ENCODE measurements at places on chromosomes 7 and 10.

DNA sequence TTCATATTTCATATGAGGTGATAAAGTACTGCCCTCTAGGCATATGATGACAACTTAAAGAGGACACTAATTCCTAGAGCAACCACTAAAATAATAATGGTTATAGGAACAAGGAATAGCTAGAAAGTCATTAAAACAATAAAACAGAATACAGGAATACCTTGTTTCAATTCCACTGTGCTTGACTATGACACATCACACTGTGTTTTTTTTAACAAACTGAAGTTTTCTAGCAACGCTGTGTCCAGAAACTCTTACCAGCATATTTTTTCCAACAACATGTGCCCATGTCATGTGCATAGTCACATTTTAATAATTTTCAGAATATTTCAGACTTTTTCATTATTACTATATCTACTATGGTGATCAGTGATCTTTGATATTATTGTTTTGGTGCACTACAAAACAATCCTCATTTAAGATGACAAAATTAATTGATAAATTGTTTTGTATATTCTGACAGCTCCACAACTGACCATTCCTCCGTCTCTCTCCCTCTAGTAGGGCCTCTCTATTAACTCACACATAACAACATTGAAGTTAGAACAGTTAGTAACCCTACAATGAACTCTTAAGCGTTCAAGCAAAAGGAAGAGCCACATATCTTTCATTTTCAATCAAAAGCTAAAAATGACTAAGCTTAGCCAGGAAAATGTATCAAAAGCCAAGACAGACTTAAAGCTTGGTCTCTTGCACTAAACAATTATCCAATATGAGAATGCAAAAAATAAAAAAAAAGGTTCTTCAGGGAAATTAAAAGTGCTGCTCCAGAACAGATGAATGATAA lies 85.8 kb downstream of the SNX13 start:
- no peak for DNase-seq

DNA sequence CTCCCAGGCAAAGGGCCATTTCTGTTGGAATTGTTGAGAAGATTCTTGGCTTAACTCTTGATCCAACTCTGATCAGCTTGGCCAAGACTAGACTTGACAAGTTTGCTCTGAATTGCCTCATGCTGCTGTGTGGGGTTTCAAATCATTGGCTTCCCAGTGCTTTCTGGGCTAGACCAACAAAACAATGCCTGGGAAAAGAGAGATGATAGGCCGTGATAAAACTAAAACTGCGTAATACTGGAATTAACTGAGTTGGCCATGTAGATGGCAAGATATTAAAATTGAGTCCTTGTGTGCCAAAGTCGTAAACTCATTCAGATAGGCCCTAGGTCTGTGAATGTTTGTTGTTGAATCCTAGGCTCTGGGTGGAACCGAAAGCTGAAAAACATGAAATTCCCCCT lies 222.6 kb downstream of the MGMT start:
- DNase-seq: no peak

DNA sequence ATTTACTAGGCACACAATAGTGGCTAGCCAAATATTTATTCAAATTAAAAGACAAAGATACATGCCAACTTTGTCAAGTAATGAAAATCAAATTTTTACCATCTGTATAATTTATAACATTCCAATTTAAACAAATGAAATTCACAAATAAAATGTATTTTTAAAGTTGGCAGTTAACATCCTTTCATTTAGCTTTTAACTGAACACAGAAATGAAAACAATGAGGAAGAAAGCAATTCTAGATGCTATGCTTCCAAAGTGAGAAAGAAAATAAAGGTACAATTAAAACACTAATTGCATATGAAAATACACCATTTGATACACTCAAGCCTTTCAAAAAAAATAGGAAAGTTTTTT lies 123.1 kb downstream of the MPP7 start:
- no peak for DNase-seq

DNA sequence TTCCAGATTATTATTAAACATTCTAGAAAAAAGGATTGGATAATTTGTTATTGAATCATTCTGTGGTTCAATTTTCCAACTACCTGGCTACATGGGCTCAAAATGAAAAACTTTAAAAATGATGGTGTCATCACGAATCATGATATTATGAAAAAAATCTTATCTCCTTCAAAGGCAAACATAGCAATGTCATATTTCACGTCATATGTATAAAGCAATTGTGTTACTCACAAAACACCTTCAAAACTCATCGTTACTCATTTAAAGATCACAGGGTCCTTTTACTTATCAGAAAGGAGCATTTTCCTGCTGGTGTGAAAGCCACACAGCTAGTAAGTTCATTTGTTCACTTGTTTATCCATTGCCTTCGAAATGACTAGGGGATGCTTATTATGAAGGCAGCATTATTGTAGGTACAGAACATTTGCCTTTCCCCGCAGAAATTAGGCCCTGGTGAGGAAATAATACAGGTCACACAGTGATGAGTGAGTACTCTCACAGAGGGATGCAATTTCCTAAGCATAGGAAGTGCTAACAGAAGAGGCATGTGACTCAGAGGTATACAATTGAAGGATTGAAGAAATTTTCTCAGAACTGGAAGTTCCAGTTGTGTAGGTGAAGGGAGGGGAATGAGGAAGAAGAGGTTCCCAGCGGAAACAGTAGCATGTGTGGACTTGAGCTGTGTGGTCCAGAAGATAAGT lies 478.7 kb downstream of the INHBA start:
- no peak for DNase-seq

DNA sequence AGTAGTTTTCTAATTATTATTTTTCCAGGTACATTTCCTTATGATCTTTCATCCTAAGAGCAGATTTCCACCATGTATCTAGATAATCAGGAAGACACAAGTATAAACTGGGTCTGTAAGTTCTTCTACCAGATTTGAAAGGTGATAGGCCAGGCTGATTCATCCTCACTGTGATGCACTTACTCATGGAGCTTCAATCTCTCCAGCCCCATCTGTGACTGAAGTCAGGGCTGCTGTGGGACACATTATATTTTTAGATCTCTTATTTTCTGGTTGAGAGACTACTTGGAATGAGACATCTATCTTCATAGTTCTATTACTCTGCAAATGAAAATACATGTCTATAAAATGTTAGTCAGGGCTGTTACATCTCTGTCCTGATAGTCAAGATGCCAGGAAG lies 85.5 kb upstream of the SLC25A13 start:
- DNase-seq: no peak

- no peak for DNase-seq
These were observed 19.5 kb upstream of the ITGB8 start for GRCh38 chr7:20310963-20311742.

DNA sequence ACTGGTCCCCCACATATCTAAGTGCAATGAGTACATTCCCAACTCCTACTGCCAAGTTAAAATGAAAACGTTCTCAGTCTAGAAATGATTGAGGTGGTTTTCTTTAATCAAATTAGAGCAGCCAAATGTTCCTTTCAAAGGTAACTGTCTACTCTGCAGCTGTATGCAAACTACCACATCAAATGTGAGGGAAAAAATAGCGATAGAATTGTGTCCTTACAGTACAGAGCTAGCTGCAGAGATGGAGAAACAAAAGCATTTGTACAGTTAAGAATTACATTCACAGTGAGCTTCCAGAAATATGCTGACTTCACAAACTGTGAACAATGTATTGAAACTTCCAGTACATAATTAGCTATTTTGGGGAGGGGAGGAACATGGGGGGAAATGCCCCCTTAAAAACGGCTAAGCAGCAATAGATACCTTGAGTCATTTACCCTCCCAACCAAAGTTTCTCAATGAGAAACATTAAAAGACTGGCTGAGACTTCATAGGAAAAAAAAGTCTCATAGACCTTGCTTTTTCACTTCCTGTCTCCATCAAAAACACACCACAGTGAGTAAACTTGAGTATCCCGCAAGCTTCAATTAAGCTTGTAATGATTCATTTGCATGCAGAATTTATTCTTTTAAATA lies 22.9 kb downstream of the CDK6 start:
- DNase-seq: no peak

DNA sequence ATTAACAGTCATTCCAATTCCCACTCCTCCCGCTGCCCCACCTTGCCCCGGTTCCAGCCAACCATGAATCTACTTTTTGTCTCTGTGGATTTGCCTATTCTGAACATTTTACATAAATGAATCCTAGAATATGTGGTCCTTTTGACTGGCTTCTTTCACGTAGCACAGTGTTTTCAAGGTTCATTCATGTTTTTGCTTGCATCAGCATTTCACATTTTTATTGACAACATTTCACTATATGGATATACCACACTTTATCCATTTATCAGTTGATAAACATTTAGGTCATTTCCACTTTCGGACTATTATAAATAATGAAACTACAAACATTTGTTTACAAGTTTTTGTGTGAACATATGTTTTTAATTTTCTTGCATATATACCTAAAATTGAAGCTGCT lies 182.0 kb downstream of the ZNF248 start:
- no peak for DNase-seq

DNA sequence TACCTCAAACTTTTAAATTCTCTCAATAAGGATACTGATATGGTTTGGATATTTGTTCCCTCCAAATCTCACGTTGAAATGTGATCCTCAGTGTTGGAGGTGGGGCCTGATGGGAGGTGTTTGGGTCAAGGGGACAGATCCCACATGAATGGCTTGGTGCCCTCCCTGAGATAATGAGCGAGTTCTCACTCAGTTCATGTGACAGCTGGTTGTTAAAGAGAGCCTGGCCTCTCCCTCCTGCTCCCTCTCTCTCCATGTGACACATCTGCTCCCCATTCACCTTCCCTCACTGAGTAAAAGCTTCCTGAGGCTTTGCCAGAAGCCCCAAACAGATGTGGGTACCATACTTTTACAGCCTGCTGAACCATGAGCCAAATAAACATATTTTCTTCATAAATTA lies 19.2 kb downstream of the ABCB4 start:
- DNase-seq: no peak

DNA sequence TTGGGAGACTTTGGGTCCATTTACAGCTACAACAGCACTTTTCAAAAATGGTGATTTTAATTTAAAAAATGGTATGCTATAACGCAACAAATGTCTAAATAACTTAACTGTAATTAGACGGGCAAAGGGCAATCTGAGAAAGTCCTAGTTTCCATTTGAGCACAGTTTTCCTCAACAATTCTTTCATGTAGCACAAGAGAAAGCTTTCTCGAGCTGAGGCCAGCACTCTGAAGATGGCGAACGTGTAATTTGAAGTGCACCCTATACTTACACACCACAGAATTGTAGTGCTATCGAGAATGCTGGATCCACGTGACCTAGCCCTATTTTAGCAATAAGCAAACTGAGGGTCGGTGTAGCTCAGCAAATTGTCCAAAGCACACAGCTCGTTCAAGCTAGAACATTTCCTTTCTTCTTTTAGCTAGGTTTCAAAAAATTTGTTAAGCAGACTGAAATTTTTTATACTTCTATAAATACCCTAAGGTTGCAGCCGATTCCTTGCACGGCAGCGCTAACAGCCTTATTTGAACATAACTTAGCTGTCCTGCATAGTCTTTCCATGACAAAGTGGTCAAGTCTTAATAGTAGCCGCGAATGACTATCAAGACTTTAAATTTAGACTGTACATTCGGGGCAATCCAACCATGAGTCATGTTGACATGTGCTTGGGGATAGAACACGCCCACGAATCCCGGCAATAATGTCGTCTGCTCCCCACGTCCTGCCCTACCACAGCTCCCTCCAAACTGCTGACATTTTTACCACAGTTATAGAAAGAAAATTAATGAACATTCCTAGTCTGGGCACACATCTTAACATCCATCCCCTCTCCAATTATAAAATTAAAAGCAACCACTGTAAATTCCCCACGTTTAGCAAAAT lies 10.0 kb downstream of the KLF6 start:
- DNase-seq: no peak

DNA sequence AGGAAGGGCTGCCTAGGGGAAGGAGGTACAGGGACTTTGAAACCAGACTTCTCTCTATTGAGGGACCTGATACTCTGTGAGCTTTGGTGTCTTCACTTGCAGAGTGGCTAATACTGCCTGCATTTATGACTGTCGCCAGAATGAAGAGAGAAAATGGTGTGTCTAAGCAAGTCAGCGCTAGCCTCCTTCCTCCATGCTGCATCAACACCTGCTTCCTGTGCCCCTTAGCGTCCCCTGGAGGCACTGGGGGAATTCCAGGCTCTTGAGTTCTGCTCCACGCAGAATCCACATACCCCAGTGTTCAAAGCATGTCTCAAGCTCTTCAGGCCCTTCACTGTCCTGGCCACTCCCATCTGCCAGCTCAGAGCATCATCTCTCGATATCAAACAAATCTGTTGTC lies 140.5 kb downstream of the PKD1L1 start:
- DNase-seq: no peak

DNA sequence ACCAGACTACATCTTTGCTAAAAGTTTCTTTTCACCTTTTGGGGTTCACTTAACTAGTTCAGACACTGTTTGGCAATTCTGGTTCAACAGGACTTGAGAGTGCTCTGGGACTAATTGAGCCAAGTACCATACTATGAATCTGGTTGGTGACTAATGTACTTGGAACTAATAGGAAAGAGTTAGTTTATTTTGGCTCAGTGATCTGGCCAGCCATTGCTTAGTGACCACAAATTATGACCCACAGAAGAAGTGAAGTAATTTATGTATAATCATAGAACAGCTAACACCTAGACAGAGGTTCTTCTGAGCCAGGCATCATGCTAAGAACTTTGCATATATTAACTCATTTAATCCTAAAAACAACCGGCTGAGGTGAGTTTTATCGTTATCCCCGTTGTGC lies 126.5 kb upstream of the JCAD start:
- no peak for DNase-seq

DNA sequence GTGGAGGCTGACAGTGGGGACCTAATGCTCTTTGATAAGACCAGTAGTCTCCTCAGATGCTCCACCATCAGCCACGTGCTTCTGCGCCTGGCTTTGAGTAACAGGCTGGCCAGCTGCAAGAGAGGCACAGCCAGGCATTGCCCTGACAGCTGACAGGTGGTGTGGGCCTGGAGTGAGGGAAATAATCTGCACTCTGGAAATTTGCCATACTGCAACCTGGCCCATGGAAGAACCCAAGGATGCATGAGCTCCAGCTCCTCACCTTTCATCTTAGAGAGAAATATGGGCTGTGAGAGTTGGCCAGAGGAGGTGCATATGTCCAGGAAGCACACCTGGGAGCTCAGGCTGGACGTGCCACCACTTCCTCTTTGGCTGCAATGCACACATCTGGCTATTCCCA lies 118.9 kb downstream of the PLXDC2 start:
- DNase-seq: no peak

DNA sequence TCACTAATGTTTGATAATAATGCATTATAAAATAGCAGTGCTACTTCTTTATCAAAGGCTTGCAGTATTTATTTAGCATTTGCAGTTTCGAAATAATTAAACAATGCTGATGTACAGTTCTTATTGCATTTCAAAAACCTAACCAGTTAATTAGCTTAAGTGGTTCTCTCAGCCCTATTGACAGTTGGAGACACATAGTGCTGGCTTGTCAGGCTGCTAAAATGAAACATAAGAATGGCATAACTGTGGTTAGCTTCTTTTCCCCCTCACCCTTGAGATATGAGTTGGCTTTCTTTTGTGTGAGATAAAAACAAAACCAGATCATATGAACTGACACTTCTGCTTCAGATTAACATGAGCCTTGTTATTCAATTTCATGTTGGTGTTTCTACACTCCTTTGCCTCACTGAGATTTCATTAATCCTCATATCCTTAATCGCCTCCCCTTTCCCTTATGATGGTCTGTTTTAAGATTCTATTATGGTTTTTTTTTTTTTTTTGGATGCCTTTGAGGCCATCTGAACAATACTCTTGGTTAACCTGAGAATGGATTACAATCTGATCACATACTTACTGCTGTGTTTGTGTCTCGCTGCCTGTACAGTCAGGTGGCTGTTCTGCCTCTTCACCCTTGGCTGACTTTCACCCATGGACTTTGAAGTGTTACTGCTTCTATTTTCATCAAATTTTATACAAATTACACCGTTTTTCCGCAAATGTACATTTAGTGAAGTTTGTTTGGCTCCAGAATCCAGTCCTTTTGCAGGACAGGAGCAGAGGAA lies 108.0 kb downstream of the SDK1 start:
- DNase-seq: no peak
